ENCODE measurements at places on chromosomes 7 and 10. TPM values are rescaled to one million over a fixed set of nuclear protein-coding genes. Genes with fewer than 3 reads are reported as not detected.

TEX47 gene
- not detected for total RNA-seq

POLD2 gene
- 60.2 TPM for total RNA-seq

ANXA7 gene
- 102 TPM for total RNA-seq

PUS7 gene
- total RNA-seq: 10.9 TPM

CCL24 gene
- 4.8 TPM for total RNA-seq

OR2A12 gene
- not detected for total RNA-seq

HPS1 gene
- 77.7 TPM for total RNA-seq

MYOZ1 gene
- 5.2 TPM for total RNA-seq

RAB19 gene
- total RNA-seq: 2.9 TPM

SYT15B gene
- total RNA-seq: 40.1 TPM

UTF1 gene
- not detected for total RNA-seq

HOXA3 gene
- 8.7 TPM for total RNA-seq

CYP2C18 gene
- total RNA-seq: 1.1 TPM

RBP4 gene
- 18.6 TPM for total RNA-seq

AGMO gene
- 0.20 TPM for total RNA-seq

GJD4 gene
- not detected for total RNA-seq

PSMA2 gene
- total RNA-seq: 55.1 TPM

ANXA8 gene
- total RNA-seq: 39.5 TPM

HYAL4 gene
- total RNA-seq: not detected

RASSF4 gene
- 40.9 TPM for total RNA-seq

Data from upper lobe of right lung (tissue), 1 donor.